ENCODE measurements at places on chromosomes 1 and 21.
A peak's percentile ranks its signal among the peaks of the same experiment; 100 is the strongest.

GRCh38 chr1:98399218-98399617, 262.3 kb upstream of the SNX7 start:
- DNase-seq, result no peak

DNA sequence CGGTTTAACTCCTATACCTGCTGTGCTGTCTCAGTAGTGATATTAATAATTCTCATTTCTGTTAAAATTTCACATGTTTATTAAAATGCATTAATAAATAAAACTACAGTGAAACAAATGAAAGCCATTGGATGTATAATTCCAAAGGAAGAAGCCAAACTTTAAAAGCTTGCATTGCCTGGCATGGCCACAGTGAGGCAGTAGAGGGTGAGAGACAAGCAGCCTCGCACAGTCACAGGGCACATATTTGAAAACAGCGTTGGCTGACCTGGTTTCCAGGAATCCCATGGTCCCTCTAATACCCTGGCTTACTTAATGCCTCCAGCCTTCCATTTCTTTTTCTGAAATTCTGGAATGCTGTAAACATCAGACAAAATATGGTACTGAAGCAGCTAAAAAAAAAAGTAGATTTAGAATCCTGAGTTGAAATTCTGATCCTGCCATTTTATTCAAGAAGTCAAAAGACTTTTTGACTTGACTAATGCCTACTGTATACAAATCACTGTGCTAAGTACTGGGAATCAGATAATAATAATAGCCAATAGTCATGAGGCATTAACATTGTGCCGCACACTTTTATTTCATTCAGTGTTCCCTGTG, 6.7 kb upstream of the RNASEL start:
- peak; percentile 63 for DNase-seq

DNA sequence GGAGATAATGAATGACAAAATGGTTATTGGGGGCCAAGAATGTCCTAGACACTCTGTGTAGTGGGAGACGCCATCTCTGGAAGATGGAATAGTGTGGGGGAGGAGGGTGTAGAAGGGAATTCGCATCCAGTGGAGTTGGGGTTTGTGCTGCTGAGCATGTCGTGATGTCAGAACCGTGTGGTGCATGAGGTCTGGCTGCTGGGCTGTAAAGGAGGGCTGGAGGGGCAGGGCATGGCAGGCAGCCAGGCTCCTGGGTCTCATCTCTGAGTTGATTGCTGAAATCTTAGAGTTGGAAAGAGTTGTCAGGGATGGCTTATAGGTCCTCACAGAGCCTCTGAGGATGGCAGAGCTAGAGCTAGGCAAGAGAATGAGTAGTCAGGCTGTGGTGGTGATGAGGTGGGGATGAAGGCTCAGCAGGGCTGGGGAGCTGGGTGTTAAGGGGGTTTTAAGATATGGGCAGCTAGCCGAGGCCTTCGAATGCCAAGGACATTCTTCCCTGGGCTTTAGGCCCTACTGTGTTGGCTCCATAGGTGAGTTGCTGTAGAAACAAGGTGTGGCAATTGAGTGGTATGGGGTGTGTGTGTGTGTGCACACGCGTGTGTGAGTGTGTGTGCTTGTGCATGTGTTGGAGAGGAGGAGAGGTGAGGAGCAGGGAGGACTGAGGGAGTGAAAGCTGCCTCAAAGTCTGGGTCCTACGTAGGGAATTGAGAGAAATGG, 1.9 kb downstream of the PPFIA4 start:
- DNase-seq, result no peak

DNA sequence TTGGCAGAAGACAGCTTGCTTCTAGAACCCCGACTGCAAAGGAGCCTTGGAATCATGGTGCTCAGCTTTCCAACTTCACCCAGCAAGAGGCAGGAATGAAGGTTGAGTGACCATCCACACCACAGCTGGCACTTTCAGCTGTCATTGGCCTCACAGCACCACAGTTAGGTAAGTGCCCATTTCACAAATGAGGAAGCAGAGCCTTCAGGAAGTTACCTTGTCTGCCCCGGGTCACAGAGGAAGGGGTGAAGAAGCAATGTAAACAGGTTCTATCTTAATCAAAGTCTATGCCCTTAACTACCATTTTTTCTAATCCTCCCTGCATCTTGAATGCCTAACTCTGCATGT, 156.0 kb downstream of the GLUL start:
- no peak for DNase-seq

GRCh38 chr1:184187097-184187496, 135.6 kb downstream of the TSEN15 start:
- no peak for DNase-seq

GRCh38 chr1:65424573-65424889, 4.1 kb downstream of the LEPR start:
- DNase-seq, result no peak

GRCh38 chr1:39701049-39701439, 9.8 kb upstream of the HPCAL4 start:
- DNase-seq, result no peak

- no peak for DNase-seq
Observed at GRCh38 chr1:84885469-84885868, 7.5 kb downstream of the LPAR3 start.

Data from effector memory CD8-positive, alpha-beta T cell (primary cell).